ENCODE measurements at places on chromosomes 3 and 15. TPM values are rescaled to one million over a fixed set of nuclear protein-coding genes. Genes with fewer than 3 reads are reported as not detected.

- H3K4me1 ChIP-seq, result peaks cover 60% of the 10 kb centered on the region
- no peak overlapping the region for H3K27ac ChIP-seq
- no peaks in the 10 kb centered on the region for H3K36me3 ChIP-seq
- H3K27me3 ChIP-seq, result no peaks in the 10 kb centered on the region
- no peak for DNase-seq
Measured at GRCh38 chr3:152287898-152288576, 19.3 kb downstream of the MBNL1 start.

GRCh38 chr3:28022916-28023315, 218.5 kb upstream of the CMC1 start:
- no peak overlapping the region for H3K27ac ChIP-seq
- no peak for DNase-seq
- H3K4me3 ChIP-seq, result no peak overlapping the region
- no peaks in the 10 kb centered on the region for H3K36me3 ChIP-seq
- H3K4me1 ChIP-seq, result no peaks in the 10 kb centered on the region
- H3K27me3 ChIP-seq, result no peaks in the 10 kb centered on the region

DNA sequence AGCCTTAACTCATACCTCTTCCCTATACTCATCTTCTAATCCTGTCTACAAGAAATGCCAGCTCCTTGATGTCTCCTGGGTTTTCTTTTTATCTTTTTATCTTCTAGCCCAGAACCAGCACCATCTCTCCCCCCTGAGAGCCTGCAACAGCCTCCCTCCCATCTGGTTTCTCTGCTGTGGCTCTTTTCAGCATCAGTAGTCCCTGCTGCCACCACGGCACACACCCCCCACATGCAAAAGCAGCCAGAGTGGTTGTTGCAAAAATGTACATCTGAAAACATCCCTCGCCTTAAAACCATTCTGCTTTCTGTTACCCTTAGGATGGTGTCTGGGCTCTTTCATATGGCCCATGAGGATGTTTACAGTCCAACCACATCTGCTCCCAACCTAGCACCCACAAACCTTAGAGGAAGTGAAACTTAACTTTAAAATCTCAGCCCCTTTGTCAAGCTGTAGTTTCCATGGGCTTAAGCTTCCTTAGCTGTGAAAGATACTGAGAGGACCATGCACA, 775 bp downstream of the TTC21A start:
- H3K27me3 ChIP-seq, result no peaks in the 10 kb centered on the region
- DNase-seq, result no peak
- H3K4me3 ChIP-seq, result peak overlapping the region; percentile 80
- H3K27ac ChIP-seq, result peak overlapping the region; percentile 98
- H3K4me1 ChIP-seq, result peaks cover 28% of the 10 kb centered on the region

GRCh38 chr3:128342701-128343180, 123.9 kb downstream of the DNAJB8 start:
- H3K4me3 ChIP-seq, result no peak overlapping the region
- DNase-seq, result no peak
- no peaks in the 10 kb centered on the region for H3K4me1 ChIP-seq
- no peak overlapping the region for H3K27ac ChIP-seq

DNA sequence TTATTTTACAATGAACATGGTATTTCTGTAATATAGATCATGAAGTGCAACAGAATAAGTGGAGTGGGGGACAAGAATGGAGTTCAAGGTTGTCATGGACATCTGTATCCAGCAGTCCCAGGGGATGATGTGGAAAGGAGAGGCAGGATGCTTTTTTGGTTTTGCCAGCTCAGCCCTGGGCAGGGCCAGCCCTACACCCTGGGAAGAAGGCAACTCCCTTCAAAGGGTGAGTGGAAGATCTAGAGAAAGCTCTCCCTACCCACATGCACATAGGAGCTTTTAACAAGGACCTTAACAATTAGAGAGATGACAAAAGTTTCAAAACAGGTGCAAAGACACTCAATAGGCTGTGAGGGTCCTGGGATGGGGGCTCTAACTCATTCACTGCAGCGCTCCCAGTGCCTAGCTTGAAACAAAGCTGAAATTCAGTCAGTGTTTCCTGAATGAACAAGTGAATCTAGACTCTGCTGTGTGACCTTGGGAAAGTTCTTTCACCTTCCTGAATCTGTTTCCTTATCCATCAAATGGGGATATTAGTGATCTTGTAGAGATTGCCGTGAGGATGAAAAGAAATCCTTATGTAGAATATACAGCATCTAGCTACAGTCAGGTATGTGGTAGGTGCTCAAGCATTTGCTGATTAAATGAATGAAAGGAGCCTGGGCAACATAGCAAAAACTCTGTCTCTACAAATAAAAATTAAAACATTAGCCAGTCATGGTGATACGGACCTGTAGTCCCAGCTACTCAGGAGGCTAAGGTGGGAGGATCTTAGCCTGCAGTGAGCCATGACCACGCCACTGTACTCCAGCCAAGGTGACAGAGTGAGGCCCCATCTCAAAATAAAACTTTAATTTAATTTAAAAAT, 14.3 kb downstream of the BHLHE40 start:
- no peak overlapping the region for H3K27ac ChIP-seq
- no peaks in the 10 kb centered on the region for H3K27me3 ChIP-seq
- H3K4me3 ChIP-seq, result no peak overlapping the region
- DNase-seq, result no peak
- H3K36me3 ChIP-seq, result no peaks in the 10 kb centered on the region
- H3K4me1 ChIP-seq, result peaks cover 4% of the 10 kb centered on the region

- no peak for DNase-seq
- H3K4me3 ChIP-seq, result no peak overlapping the region
- no peaks in the 10 kb centered on the region for H3K36me3 ChIP-seq
Measured at GRCh38 chr15:35320911-35321310, 225.1 kb downstream of the DPH6 start.

The BTLA gene
- 0.78 TPM for total RNA-seq

DNA sequence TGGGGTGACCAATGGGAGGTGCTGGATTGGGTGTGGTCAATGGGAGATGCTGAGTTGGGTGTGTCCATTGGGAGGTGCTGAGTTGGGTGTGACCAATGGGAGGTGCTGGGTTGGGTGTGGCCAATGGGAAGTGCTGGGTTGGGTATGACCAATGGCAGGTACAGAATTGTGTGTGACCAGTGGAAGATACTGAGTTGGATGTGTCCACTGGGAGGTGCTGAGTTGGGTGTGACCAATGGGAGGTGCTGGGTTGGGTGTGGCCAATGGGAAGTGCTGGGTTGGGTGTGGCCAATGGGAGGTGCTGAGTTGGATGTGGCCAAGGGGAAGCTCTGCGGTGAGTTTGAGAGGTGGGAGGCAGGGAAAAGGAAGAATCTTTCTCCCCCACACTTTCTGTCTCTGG, 250.0 kb upstream of the PROK2 start:
- H3K4me1 ChIP-seq, result no peaks in the 10 kb centered on the region
- no peak overlapping the region for H3K27ac ChIP-seq
- H3K36me3 ChIP-seq, result no peaks in the 10 kb centered on the region
- no peak for DNase-seq
- no peak overlapping the region for H3K4me3 ChIP-seq

DNA sequence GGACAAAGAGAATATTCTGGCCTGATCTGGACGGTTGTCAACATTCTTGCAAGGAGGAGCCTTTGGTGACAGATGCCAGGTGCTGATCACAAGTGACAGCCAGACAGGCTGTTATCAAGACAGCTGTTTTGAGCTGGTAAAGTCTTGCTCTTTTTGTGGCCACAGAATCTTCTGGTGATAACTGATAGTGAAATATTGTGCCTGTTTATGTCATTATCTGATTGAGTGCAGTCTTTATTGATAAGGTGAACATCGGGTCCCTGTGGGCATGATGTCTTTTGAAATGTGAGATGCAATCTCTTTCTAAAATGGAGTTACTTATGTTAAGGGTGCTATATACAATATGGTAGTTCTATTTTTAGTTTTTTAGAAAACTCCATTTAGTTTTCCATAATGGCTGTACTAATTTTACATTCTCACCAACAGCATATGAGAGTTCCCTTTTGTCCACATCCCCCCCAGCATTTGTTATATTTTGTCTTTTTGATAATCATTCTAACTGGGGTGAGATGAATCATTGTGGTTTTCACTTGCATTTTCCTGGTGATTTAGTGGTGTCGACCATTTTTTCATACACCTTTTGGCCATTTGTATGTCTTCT, 10.7 kb downstream of the CEP63 start:
- H3K4me1 ChIP-seq, result no peaks in the 10 kb centered on the region
- H3K27ac ChIP-seq, result no peak overlapping the region
- H3K36me3 ChIP-seq, result peaks cover 14% of the 10 kb centered on the region
- DNase-seq, result no peak
- no peak overlapping the region for H3K4me3 ChIP-seq

Data from upper lobe of right lung (tissue), 1 donor.